SJCRH30 (cell line): ENCODE measurements at places on chromosomes 1 and 21.

DNA sequence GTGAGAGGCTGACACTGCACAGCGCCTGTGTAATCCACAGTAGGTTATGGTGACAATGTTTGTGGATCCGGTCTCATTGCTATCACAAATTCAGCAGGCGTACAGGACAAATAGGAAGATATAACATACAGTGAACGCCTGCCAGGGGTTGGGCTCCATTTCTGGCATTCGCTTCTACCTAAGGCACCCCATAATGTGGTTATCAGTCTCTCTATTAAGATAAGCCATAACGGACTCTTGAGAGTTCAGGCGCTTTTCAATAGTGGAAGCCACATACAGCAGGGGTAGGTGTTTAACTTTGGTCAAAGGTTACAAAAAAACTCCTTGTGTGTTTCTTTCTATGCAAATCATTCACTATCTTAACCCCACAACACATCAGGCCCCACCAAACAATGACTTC lies 72.8 kb downstream of the SIPA1L2 start:
- DNase-seq, result no peak

- no peak for DNase-seq
These were observed 26.5 kb downstream of the SYF2 start for GRCh38 chr1:25205786-25206185.

DNA sequence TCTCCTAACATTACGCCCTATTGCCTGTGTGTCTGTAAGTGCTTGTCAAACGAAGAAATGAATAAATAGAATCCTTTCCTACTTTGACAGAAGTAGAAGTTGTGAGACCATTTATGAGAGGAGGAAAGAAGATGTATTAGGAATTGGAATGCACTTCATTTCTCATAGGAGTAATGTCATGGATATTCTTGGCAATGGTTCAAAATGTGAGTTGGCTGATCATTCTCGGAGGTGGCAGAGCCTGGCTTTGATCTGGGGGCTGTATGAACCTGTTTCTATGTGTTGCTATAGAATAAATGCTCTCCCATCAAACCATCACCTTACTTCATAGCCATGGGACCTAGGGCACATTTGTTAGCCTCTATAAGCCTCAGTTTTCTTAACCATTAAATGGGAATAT lies 10.1 kb upstream of the SERBP1 start:
- no peak for DNase-seq

DNA sequence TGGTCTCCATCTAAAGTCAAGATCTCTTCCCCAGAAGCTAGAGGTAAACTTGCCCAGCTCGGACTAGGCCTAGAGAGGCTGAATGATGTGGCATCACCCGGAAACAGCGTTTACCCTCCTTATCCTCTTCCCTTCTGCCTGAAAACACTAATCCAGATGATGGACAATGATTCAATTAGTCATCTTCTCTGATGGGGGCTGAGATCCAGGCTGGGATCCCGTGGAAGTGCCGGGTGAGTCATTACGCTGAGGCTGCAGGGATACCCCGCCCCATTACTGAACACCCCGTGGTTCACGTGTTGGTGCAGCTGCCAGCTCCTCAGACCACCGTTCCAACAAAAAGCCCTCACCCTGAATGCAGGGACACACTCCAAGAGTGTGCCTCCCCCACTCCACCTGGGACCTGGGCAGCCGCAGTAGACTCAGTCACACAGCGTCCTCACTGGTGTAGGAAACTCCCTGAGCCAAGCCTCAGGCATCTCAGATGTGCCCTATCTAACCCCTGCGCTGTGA lies 2.0 kb downstream of the S100A6 start:
- peak; percentile 61 for DNase-seq

DNA sequence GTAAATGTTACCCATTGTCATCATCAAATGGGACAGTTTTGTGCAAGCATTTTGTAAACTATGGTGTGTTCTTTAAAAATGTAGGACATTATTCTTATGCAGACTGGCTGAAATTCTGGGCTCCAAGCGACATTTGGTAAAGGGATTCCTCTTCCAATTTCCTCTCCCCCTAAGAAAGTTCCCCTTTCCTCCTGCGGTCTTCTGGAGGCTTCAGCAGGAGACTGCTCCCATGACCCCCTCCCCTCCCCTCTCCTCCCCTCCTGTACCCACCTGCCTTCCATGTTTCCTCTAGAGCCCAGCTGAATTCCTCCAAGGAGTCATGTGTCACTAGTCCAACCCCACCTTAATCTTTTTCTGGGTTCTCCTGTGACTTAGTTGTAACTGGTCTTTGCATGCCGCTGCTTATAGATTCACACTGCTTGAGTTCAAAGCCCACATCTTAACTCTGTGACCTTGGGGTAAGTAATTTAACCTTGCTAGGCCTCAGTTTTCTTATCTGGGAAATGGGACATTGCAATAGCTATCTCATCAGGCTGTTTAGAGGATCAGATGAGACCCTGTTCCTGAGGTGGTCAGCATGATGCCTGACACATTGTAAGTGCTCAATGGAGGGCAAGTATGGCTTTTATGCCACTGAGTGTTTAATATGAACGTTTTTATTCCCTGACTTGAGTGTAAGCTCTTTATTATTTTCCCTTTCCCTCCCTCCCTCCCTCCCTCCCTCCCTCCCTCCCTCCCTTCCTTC lies 69.9 kb upstream of the WDR26 start:
- DNase-seq, result no peak

DNA sequence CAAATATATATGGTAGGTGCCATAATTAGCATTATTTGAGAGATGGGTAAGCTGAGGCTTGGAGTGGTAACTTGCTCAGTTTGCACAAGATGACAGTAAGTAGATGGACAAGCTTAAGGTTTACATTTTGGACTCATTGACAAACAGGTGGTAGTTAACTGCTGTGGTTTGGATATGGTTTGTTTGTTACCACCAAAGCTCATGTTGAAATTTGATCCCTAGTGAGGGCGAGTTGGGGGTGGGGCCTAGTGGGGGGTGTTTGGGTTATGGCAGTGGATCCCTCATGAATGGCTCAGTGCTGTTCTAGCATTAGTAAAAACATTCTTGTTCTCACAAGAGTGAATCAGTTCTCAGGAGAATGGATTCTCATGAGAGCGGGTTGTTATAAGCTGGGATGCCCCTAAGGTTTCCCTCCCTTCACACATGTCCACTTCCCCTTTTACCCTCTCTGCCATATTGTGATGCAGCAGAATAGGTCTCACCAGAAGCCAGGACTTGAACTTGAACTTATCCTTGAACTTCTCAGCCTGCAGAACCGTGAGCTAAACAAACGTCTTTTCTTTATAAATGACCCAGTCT lies 6.6 kb upstream of the PRRX1 start:
- DNase-seq, result peak; percentile 41

DNA sequence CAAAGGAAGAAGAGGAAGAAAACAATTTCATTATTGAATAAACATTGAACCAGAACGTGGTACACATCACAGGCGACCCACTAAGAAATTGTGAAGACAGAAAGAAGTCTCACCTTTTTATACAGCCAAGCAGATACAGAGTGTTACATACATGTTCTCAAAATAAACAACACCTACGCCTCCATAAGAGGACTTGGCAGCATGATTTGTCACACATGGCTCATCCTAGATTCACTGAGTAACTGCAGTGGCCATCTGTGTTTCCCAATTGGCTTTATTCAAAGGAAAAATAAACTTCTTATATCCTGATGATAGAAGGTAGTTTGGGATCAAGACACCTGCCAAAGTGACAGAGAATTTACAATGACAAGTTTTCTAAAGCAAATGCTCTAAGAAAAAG lies 7.6 kb upstream of the KRTAP19-8 start:
- no peak for DNase-seq

GRCh38 chr1:239884796-239885195 lies 206.9 kb upstream of the FMN2 start:
- no peak for DNase-seq

DNA sequence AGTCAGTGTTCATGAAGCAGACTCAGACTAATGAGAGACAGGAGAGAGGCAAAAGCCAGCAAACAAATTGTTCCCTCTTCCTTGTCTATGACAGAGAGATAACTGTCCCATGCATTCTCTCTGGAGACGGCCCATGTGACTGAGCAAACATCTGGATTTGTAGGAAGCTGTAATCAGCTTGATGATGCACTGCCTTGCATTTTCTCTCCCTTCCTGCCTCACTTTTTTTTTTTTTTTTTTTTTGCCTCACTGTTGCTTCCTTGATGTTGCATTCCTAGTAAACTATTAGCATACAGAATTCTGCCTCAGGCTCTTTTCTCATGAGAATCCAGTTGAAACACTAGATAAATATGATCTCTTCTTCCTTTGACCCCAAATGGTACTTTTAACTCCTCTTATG lies 134.5 kb downstream of the HHIPL2 start:
- no peak for DNase-seq

DNA sequence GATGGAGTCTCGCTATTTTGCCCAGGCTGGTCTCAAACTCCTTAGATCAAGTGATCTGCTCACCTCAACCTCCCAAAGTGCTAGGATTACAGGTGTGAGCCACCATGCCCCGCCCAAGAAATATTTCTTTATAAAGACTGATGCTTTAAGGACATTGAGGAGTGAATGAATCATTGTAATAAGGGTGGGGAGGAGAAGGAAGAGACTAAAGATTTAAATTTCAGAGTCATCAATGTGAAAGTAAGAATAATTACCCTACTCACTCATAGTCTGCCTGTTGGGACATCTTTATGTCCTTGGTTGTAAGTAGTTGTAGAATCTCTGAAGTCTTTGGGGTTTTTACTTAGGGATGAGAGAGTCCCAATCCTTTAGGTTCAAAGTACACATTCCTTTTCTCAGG lies 7.3 kb downstream of the KDM1A start:
- DNase-seq, result no peak

GRCh38 chr1:21244986-21245687 lies 45.1 kb downstream of the ECE1 start:
- DNase-seq, result no peak

- DNase-seq, result no peak
These were observed 101.6 kb downstream of the DMRTB1 start for GRCh38 chr1:53560581-53561502.

- DNase-seq, result no peak
These were observed 11.4 kb downstream of the HLX start for GRCh38 chr1:220890602-220891001.

DNA sequence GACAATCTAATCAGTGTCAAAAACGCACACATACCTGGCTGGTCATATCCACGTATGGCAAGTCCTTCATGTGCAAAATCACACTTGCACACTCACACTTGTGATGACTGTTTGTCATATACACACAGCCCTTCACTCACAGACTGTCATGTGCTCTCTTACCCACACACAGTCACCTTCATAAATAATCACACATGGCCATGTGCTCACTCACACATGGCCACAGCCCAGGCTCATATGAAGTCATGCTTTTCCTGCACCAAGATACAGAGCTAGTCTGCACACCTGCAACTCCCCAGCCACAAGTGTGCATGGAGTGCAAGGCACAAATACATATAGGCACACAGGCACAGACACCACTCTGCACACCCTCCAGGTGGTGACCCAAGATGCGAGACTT lies 45.4 kb upstream of the FOXO6 start:
- no peak for DNase-seq

- peak; percentile 53 for DNase-seq
These were observed 72.1 kb downstream of the LMX1A start for GRCh38 chr1:165284454-165284853.

GRCh38 chr1:67832737-67833601 lies at the start of gene GNG12:
Gene GNG12 (minus strand): TSS chr1:67833467. CDS start chr1:67707686, 125,781 bp downstream.
- DNase-seq, result peak; percentile 91

DNA sequence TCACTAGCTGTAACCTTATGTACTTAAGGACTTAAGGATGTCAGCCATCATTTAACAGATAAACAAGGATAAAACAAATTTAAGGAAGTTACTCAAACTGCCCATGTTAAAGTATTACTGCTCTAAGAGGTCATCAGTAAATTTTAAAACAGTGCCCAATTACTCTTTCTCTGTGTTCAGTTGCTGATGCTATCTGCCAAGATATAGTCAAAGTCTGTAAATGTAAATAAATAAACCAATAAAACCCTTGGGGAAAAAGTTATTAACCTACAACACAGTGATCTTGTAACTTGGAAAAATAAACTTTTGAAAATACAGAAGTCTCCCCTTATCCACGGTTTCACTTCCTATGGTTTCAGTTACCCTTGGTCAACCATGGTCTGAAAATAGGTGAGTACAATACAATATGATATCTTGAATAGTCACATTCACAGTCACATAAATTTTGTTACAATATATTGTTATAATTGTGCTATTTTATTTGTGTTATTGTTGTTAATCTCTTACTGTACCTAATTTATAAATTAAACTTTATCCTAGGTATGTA lies 501.8 kb downstream of the LMO4 start:
- DNase-seq, result no peak

- no peak for DNase-seq
These were observed 540.9 kb downstream of the LMO4 start for GRCh38 chr1:87869567-87869966.

GRCh38 chr1:235714205-235714897 lies 64.8 kb upstream of the GNG4 start:
- DNase-seq, result peak; percentile 15

DNA sequence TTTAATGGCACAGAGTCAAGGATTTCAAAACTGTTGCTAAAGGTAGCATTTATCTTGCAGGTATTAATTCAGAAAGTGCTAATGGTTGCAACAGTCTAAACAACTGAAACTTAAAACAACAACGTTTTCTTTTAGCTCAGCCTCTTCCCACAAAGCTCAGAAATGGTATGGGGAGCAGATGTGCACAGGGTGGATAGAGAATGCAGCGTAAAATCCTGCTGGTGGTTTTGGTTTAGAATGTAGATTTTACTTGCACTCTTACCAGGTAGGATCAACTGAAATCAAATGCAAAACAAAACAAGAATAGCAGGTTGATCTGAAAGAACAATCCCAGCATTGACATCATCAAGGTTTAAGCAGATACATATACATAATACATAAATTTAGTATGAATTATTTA lies 3.8 kb upstream of the LRRC8C start:
- no peak for DNase-seq

GRCh38 chr21:18617291-18617690 lies 213.7 kb upstream of the TMPRSS15 start:
- DNase-seq, result no peak

GRCh38 chr1:89367221-89367620 lies 3.4 kb downstream of the GBP6 start:
- no peak for DNase-seq

GRCh38 chr21:44547656-44548331 lies 3.5 kb downstream of the KRTAP10-2 start:
- no peak for DNase-seq

DNA sequence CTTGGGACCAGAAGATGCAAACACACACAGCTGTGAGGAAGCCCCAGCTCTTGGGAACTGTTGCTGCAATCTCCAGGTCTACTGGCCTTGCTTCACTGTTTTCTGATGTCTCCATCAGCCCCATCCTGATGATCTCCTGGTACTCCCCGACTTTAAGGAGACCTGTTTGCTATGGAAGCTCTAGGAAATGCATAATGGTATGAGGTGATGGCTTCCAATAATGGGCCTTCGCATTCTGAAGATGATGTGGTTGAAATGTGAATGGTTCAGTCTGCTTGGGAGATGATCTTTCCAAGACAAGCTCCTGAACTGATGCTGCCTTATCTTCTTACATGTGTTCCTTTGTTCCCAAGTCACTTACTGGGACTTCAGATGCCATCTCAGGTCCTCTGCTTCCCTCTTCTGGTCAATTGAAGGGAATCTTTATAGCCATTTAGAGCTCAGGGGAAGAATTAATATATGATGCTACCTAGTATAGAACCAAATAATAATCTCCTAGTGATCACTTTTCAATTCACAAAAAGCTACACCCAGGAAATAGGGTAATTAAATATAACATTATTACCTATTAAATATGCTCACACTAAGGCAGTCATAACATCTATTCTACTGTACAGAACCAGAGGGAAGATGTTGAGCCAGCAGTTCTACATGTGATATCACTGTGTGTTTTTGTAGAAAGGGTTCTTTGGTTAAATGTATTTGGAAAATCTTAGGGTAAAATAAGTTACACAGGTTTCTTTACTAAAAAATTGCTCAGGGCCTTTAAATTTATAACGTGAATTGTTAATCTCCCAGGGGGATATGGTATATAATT lies 73.9 kb upstream of the VTCN1 start:
- peak; percentile 50 for DNase-seq
